KBM-7 (cell line): ENCODE measurements at places on chromosomes 11 and 22.
A peak's percentile ranks its signal among the peaks of the same experiment; 100 is the strongest.

DNA sequence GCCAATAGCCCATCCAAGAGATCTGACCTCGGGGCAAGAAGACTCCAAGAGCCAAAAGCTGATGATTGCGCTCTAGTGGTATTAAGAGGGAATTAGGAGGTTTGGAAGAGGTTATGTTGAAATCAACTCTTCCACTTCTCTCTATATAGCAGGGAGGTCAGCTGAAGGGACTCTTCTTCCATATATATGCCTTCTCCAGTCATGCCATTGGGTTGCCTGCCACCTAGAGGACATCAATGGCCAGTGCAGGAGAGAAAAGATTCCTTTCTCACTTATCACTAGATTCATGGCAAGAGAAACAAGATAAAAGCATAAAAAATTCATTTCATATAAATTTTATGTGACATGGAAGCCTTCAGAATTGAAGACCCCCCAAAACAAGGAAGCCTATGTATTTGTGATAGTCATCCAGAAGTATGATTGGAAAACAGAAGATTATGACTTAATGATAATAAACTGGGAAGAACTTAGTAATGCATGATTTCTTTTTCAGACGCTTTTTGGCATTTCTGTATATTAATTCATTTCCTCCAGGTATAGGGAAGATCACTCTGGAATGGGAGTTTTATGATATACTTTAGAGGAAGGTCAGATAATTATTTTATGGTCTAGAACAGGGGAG is 435.1 kb upstream of the DDI1 start:
- DNase-seq: peak; percentile 69

- no peak for DNase-seq
These were observed 104.2 kb upstream of the SORL1-AS1 start for GRCh38 chr11:121556937-121557336.

GRCh38 chr11:9982796-9983579 is 311.0 kb downstream of the SBF2 start:
- DNase-seq: no peak

DNA sequence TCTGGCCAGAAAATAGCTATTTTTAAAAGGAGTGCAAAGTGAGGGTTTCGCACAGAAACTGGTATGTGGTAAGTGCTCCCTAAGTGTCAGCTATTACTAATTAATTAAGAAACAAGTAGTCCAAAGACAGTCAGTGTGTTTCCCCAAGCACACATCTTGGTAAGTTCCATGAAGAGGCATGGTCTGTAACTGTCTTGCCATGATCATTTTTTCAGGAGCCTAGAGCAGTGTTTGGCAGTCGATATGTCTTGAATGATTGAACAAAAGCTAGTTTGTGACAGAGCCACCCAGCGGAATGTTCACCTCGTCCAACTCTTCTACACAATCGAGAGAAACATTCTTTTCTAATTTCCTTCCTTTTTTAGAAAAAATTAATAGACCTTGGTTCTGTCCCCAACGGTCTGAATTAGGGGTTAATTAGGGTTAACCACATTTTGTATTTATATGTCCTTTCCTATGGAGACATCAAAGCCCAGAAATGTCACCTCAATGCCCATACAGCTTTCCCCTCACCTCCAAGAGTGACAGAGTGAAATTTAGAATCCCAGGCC is 57.6 kb upstream of the FTH1 start:
- no peak for DNase-seq

DNA sequence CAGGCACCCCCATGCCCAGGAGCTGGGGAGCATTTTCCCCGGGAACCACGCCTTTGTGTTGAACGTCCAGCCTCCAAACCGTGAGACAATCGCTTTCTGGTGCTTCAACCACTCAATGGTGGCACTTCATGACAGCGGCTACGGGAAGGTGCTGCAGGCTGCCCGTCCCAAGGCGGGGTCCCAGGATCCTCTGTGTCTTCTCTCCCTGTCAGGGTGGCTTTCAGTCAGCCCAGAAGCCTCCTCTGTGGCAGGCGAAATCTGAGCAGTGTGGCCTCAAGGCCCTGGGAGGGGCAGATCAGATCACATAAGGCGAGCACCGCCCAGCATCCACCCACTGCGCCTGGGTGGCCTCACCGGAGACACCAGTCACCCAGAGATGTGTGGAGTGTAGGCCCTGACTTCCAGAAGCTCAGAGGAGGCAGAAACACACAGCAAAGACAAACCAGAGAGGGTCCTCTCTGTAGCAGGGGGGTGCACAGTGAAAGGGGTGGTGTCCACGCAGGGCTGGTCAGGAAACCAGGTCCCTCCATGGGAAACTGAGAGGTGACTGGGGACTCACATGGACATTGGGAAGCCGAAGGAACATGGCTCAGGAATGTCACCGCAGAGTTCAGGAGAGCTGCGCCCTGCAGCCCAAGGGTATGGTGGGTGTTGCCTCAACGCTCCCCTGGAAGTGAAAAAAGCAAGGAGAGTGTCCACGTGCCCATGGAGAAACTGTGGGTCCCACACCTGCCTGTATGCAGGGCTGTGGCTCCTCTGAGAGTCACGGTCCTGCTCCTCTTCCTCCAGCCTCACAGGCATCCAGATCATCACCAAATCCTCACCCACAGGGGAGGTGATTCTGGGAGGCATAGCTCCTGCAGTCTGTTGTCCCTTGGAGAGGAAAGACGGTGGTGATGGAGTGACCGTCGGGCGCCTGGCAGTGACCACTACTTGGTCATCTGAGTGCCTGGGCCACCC is 1420.7 kb downstream of the TBC1D22A start:
- no peak for DNase-seq

DNA sequence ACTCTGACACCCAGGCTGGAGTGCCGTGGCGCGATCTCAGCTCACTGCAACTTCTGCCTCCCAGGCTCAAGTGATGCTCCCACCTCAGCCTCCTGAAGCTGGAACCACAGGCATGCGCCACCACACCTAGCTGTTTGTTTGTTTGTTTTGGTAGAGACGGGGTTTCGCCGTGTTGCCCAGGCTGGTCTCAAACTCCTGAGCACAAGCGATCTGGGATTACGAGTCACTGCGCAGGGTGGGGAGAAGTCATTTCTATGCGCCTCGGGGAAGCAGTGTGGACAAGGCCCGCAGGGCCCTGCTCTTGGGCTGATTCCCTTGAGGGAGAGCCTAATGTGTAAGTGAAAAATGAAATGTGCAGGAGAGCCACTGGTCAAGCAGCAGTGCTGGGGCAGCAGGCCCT is 19.6 kb upstream of the SEPTIN5 start:
- DNase-seq: no peak

DNA sequence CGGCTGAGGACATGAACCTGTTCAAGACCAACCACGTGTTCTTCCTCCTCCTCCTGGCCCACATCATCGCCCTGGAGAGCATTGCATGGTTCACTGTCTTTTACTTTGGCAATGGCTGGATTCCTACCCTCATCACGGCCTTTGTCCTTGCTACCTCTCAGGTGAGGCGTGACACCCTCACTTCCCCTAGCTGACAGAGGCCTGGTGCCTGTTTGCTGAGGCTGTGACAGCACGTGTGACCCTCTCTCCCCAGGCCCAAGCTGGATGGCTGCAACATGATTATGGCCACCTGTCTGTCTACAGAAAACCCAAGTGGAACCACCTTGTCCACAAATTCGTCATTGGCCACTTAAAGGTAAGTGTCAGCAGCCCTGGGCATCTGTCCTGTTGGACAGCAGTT is 12.3 kb downstream of the FADS2 start:
- DNase-seq: no peak

GRCh38 chr11:82959987-82960778 is 58.6 kb downstream of the DDIAS start:
- no peak for DNase-seq

DNA sequence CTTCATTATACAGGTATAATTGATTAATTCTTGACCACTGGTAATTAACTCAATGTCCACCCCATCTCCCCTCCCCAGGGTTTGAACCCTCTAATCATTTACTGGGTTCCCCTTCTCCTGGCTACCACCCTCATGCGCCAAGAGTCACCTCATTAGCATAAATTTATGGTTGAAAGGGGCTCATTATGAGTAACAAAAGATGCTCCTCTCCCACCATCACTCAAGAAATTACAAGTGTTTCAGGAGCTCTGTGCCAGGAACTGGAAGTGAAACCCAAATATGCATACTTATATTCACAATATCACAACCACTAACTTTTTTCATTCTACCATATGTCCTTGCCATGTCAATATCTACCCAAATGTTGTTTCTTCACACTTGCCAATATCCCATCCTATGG is 7.8 kb upstream of the STIP1 start:
- no peak for DNase-seq

DNA sequence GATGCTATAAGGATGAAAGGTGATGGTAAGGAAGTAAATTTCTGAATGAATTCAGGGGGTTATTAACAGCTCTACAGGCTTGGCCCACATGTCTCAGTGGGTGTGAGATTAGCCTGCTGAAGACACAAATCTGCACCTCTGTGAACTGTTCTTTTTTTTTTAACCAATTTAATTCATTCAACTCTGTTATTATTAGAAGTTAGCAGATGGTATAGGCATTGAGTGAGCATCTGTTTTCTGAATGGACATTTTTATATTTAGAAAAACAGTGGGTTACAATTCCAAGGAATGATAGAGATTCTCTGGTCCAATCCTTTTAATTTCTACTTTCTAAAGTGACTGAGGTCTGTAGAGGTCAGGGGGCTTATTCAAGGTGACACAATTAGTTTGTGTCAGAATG is 122.0 kb upstream of the SORL1-AS1 start:
- no peak for DNase-seq

DNA sequence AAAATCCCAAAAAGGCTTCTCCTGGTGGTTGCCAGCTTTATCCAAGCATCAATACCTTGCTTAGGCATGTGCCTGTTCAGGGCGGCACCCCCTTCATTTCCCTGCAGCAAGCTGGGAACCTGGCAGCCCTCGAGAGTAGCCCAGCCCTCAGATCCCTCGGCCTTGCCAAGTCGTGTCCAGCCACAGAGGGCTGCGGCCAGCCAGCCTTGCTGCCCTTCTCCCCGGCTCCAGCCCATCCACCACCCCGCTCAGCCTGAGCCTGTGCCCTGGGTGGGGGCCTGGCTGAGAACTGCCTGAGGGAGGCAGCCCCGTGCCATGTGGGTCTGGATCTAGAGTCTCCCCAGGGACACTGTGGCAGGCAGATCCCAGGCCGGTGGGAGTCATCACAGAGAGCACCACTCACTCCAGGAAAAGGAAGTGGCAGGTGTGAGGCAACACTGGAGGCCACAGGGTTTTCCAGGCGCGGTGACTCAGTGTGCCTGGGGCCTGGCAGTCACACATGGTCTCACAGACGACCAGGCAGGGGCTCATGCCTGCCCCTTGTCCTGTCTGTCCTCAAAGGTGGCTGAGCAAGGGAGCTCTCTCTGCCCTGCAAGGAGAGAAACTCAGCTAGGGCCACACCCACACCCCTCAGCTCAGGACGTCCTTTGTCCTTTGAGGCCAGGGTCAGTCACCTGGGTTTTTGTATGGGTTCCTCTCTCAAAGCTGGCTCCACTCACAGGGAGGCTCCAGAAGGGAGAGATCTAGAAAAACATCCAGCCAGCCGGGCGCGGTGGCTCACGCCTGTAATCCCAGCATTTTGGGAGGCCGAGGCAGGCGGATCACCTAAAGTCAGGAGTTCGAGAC is 12.2 kb upstream of the CDC42BPG start:
- peak; percentile 78 for DNase-seq

- no peak for DNase-seq
These were observed 195.7 kb downstream of the CTTN start for GRCh38 chr11:70594031-70594430.

DNA sequence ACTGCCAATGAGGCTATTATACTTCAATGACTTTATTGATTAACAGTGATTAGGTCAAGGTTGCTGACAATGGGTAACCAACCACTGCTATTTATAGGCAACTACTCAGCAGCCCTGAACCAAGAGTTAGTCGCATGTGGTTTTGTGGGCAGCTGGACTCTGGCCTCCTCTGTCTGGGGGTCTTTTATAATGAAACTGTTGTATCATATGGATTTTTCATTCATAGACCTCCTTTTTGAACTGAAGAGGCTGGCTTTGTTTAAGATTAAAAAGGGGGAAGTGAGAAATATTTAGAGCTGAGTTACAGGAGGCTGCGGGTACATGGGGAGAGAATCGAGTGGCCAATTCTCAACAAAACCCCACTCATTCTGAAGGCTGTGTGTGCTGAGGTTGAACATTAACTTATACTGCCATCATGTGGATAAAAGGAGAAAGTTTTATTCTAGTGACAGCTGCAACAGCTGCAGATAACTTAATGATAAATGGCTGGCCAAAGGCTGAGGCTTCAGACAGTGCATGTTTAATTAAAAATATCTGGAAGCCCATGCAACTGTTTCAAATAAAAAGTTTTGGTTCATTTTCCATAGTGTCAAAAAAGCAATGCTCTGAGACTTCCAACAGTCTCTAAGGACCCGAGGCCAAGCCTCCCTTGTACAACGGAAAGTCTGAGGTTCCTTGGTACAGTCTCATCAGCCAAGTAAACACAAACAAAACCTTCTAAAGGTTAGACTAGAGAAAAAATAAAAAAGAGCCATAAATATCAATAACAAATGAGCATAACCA is 682.6 kb downstream of the KCNA4 start:
- peak; percentile 44 for DNase-seq

GRCh38 chr11:100687630-100688395 is 725 bp downstream of the ARHGAP42 start:
- DNase-seq: peak; percentile 76

DNA sequence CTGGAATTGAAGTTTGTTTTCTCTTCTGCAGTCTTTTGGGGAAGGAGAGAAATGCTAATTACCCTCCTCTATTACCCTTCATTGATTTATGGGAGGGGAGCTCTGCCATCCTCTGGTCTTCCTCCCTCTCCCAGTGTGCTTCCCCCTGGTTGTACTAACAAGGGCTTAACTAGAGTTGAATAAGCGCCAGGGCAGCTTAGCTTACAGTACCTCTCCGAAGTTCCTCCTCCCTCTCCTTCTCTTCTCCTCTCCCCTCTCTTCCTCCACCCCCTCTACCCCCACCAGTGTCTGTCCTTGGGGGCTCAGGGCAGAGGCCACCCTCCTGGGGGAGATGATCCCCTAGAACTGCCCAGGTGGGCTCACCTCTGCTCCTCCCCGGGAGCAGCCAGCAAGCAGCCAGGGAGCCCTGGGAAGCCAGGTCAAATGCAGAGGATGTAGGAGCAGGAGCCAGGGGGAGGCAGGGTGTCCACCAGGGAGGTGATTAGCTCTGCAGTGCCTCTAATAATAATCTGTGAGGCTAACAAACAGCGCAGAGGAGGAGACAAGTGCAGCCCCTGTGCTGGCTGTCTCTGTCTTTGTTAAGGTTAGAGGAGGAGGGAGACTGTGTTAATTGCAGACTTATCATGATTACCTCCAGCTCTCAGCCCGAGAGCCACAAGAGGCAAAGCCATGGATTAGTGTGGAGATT is 191.6 kb upstream of the CADM1 start:
- DNase-seq: no peak
